8988T (cell line): ENCODE measurements at places on chromosomes 7 and 10.

GRCh38 chr7:5442757-5443305 lies 19.2 kb upstream of the TNRC18 start:
- no peak for DNase-seq

DNA sequence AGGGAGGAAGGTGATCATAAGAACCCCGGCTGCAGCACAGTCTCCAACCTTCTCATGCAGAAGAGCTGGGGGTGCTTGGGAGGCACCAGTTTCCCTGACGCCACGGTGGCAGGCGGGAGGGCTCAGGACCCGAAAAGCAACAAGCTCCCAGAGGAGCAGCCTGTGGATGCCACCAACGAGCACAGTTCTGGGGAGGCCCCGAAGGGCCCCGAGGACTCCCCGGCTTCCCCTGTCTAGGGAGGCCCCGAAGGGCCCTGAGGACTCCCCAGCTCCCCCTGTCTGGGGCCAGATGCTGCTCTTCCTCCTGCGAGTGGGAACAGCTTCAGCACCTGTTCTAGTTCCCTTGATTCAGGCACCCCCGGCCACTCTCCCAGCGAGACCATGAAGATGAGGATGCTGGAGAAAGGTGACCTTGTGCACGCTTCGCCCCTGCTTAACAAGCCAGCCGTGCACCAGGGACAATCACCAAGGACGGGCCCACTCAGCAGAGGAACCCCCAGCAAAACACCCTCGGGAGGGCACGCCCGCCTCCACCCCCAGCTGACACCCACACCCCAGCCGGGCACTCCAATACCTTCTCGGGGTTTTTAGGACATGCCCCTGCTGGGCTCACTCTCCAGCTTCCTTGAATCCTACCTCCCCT lies 112.5 kb downstream of the PTPRN2 start:
- DNase-seq = no peak

GRCh38 chr7:6631605-6632004 lies 5.5 kb upstream of the ZNF316 start:
- DNase-seq = no peak

DNA sequence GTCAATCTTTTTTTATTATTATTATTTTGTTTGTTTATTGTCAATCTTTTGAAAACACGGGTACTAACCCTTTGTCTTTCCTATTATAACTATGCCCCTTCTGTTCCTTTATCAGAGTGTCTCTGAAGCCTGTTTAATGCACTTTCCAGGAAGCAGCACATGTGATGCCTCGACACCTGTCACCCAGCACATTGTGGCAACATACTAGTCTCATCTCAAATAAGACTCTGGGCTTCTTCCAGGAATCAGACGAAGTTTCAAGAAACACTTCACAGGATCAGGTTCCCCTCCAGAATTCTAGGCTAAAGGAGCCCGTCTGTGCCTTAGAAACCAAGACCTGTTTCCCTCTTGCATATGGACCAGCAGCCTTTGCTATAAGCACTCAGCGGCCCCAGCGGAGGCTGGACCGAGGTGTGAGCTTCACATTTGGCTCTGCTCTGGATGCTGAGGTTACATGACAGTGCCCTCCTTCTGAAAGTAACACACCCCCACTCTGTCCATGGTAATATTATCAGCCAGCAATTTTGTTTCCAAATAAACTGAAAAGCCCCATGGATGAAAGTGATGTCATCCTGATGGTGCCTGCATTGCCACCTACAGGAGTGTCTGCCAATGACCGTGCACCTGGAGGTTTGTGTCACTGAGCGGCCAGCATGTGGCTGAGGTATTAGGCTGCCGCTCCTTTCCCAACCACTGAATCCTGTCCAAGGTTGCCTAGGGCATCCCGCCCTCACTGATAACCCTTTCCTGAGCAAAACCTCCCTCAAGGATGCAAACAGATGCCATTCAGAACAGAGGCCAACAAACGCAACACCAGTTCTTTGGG lies 38.1 kb downstream of the MKI67 start:
- no peak for DNase-seq

- no peak for DNase-seq
Observed at GRCh38 chr7:99407872-99408378, 472 bp downstream of the PDAP1 start.
